Endothelial cell (in vitro differentiated cells): ENCODE measurements at places on chromosomes 16 and 17. TPM values are rescaled to one million over a fixed set of nuclear protein-coding genes. Genes with fewer than 3 reads are reported as not detected.

Gene HSD3B7
- total RNA-seq, result 5.3 TPM

Gene BCO1
- not detected for total RNA-seq

Gene ST6GALNAC1
- total RNA-seq, result 0.77 TPM

Gene ZSCAN10
- 50.7 TPM for total RNA-seq

Gene CCDC92B
- 1.9 TPM for total RNA-seq

Gene TMED6
- 1.2 TPM for total RNA-seq

DNA sequence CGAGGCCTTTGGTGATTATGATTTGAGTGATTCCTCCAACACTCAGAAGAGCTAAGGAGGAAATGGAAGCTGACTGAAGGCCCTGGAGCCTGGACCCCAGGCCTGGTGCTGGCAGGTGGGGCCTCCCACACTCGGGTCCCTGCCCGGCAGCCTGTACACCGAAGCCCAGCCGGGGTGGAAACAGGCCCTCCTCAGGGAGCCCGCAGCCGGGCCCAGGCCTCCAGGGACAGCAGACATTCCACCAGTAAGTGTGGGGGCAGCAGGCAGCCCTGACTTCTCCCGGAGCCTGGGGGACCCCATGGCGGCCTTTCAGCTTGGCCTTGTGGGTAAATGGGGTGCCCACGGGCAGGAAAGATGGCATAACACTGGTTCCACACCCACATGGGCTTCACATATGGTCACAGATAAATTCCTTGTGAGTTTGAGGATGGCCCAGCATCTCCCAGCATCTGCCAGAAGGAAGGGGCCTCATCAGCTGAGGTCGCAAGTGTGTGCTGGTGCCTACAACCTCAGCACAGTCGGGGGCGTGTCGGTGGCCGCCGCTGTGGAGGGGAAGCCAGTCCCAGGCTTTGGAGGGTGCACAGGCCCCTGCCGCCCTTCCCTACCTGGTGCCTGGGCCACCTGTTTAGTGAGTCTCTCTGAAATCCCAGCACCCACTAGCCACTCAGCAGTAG is 29.2 kb upstream of the SLC38A10 start:
- no peaks in the 10 kb centered on the region for H3K36me3 ChIP-seq
- H3K27me3 ChIP-seq, result peaks cover 5% of the 10 kb centered on the region
- no peak overlapping the region for H3K27ac ChIP-seq
- DNase-seq, result no peak
- H3K4me1 ChIP-seq, result no peaks in the 10 kb centered on the region

- H3K4me3 ChIP-seq, result no peak overlapping the region
- H3K36me3 ChIP-seq, result no peaks in the 10 kb centered on the region
- peaks cover 6% of the 10 kb centered on the region for H3K4me1 ChIP-seq
- no peak overlapping the region for H3K27ac ChIP-seq
Measured at GRCh38 chr16:69600202-69600601, 34.4 kb downstream of the NFAT5 start.

DNA sequence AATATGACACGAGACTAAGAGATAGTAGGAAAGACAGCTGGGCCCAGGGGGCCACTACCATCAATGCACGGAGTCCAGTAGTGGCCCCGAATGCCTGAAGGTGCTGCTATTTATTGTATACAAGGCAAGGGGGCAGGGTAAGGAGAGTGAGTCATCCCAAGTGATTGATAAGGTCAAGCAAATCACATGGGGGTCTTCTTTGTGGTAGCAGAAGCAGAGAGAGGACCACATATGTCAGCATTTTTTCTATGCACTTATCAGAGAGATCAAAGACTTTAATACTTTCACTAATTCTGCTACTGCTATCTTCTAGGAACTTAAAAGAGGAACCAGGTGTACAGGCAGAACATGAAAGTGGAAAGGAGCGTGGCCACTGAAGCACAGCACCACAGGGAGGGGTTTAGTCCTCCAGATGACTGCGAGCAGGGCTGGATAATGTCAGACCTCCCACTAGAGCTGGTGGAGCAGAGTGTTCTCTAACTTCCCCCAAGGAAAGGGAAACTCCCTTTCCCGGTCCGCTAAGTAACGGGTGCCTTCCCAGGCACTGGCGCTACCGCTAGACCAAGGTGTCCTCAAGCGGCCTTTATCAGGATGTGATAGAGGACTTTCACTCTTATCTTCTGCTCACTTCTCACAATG is 26.4 kb upstream of the ARL4D start:
- peaks cover 28% of the 10 kb centered on the region for H3K4me1 ChIP-seq
- peaks cover 5% of the 10 kb centered on the region for H3K36me3 ChIP-seq
- no peak overlapping the region for H3K4me3 ChIP-seq
- DNase-seq, result no peak
- H3K27me3 ChIP-seq, result peaks cover 10% of the 10 kb centered on the region

- no peak overlapping the region for H3K4me3 ChIP-seq
- H3K36me3 ChIP-seq, result peaks cover 40% of the 10 kb centered on the region
- no peaks in the 10 kb centered on the region for H3K27me3 ChIP-seq
Measured at GRCh38 chr17:4104506-4104905, 38.3 kb downstream of the ZZEF1 start.

- no peaks in the 10 kb centered on the region for H3K36me3 ChIP-seq
- no peak overlapping the region for H3K4me3 ChIP-seq
- no peaks in the 10 kb centered on the region for H3K4me1 ChIP-seq
- H3K27me3 ChIP-seq, result peaks cover 4% of the 10 kb centered on the region
Measured at GRCh38 chr17:17554266-17554665, 37.2 kb downstream of the PEMT start.

DNA sequence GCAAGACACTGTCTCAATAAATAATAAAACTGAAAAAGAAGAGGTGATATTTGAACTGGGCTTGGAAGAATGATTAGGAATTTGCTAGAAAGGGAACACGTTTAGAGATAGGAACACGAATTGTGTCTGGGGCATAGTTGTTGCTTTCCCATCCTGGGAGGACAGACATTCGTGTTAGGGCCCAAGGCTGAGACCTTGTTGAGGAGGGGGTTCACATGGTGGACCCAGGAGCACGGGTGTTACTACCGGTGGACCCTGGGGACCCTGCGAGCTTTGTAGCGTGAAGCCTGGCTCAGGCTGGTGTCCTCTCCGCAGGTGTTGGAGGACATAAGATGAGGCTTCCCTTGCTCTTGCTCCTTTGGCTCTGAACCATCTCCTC is 1.2 kb downstream of the ACSF3 start:
- peaks cover 11% of the 10 kb centered on the region for H3K4me1 ChIP-seq
- H3K36me3 ChIP-seq, result peaks cover 7% of the 10 kb centered on the region

DNA sequence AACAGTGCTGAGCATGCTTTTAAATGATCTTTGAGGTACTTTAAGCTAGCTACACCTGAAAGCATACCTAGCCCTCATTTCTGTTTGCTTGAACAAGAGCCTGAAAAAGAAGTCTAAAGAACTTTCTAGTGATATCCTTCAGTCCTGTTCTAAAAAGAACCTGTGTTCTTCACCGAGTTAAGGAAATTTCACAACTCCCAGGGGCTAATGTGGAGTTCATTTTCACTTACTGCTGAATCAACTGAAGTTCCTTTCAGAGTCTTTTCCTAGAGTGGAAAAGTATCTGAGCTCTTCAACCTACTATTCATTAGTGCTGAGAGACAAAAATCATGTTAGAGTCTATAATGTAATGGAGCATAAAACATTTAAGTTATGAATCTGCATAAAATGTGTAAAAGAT is 66.9 kb downstream of the CHD9 start:
- no peak for DNase-seq
- H3K36me3 ChIP-seq, result peaks cover 4% of the 10 kb centered on the region
- no peaks in the 10 kb centered on the region for H3K4me1 ChIP-seq
- H3K27ac ChIP-seq, result no peak overlapping the region
- H3K27me3 ChIP-seq, result peaks cover 2% of the 10 kb centered on the region

DNA sequence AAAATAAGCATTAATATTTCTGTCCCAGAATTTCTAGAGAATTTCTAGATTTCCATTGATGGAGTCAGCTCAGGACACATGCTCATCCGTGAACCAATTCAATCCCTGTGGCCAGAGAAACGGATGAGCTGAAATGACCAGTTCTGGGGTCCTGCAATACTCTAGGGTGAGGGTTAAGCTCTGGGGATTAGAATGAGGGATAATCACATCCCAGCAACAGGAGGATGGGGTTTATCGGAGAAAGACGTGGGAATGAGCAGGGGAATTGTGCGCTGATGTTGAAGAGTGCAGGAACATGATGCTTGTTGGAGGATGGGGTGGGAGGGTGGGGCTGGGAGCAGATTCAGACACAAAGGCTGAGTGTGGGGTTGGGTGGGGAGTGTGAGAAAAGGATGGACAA is 64.1 kb downstream of the SLC5A11 start:
- no peak overlapping the region for H3K27ac ChIP-seq
- peaks cover 4% of the 10 kb centered on the region for H3K27me3 ChIP-seq
- H3K36me3 ChIP-seq, result no peaks in the 10 kb centered on the region
- H3K4me1 ChIP-seq, result no peaks in the 10 kb centered on the region

GRCh38 chr16:23222929-23223328 is 40.4 kb downstream of the SCNN1G start:
- no peak overlapping the region for H3K4me3 ChIP-seq
- H3K27ac ChIP-seq, result no peak overlapping the region
- H3K27me3 ChIP-seq, result no peaks in the 10 kb centered on the region
- no peaks in the 10 kb centered on the region for H3K36me3 ChIP-seq
- DNase-seq, result no peak

DNA sequence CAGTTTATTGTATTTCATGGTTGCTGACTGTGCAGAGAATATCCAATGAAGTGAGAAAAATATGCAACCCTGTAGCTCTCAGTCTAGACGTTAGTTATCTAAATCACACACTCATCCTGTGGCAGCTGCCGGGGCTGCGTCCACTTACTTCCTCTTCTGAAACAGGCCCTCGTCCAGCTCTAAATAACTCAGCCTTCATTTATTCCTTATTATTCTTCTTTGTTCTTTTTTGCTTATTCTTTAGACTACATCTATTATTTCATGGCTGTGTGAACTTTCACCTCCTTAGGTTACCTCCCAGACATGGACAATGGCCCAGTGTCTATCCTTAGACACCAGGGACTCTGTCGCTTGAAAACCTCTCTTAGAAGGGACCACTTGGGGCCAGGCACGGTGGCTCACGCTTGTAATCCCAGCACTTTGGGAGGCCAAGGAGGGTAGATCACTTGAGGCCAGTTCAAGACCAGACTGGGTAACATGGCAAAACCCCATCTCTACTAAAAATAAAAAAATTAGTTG is 3.4 kb upstream of the THUMPD1 start:
- peaks cover 5% of the 10 kb centered on the region for H3K36me3 ChIP-seq
- DNase-seq, result no peak
- H3K4me3 ChIP-seq, result no peak overlapping the region
- peaks cover 13% of the 10 kb centered on the region for H3K4me1 ChIP-seq
- peak overlapping the region; percentile 87 for H3K27ac ChIP-seq

DNA sequence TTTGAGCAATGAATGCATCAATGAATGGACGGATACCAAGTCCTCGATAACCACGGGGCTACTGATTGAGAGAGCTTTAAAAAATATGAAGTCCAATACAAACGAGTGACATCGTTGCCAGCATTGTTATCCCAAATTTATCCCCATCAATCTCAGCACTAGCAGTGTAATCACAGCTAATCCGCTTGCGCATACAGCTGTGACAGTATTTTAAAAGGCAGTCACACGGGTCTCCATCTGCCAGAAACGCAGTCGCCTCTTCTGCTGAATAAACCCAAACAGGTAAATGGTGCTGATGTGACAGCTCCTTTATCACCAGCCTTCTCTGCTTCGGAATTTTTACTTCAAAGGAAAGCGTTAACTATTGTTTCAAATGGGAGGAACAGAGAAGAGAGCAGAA is 311.1 kb downstream of the XYLT1 start:
- H3K27ac ChIP-seq, result no peak overlapping the region
- H3K4me3 ChIP-seq, result no peak overlapping the region
- H3K27me3 ChIP-seq, result no peaks in the 10 kb centered on the region
- DNase-seq, result no peak
- H3K36me3 ChIP-seq, result peaks cover 3% of the 10 kb centered on the region

GRCh38 chr16:89534252-89534756 is 26.1 kb downstream of the SPG7 start:
- DNase-seq, result peak; percentile 16
- H3K4me3 ChIP-seq, result peak overlapping the region; percentile 35
- H3K27me3 ChIP-seq, result peaks cover 6% of the 10 kb centered on the region
- H3K27ac ChIP-seq, result peak overlapping the region; percentile 86

- H3K4me3 ChIP-seq, result no peak overlapping the region
- DNase-seq, result no peak
Measured at GRCh38 chr17:3834811-3835210, 11.2 kb downstream of the NCBP3 start.

DNA sequence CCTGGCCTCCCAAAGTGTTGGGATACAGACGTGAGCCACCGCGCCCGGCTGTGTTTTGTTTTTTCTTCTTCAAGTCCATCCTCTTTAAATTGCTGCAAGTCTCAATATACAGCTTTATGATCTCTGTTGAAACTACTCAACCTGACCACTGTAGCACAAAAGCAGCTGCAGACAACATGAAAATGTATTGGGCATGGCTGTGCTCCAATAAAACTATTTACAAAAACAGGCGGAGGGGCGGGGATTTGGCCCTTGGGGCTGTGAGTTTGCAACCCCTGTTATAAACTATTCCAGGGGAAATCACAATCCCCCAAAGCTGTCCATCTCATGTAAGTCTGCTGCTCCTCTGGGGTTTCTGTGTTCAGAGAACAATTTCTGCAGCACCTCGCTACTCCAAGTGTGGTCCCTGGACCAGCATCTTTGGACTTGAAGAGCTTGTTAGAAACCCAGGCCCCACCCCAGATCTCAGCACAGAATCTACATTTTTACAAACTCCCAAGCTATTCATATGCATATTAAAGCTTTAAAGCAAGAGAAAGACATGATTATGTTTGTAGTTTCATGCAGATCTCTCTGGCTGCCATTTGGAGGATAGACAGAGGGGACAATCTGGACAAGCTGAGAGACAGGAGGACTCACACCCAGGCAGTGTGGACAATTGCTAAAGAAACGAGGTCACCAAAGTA is 33.6 kb downstream of the TEKT5 start:
- no peak for DNase-seq
- no peak overlapping the region for H3K4me3 ChIP-seq
- H3K27me3 ChIP-seq, result peaks cover 4% of the 10 kb centered on the region
- H3K36me3 ChIP-seq, result no peaks in the 10 kb centered on the region
- no peaks in the 10 kb centered on the region for H3K4me1 ChIP-seq
- H3K27ac ChIP-seq, result no peak overlapping the region

DNA sequence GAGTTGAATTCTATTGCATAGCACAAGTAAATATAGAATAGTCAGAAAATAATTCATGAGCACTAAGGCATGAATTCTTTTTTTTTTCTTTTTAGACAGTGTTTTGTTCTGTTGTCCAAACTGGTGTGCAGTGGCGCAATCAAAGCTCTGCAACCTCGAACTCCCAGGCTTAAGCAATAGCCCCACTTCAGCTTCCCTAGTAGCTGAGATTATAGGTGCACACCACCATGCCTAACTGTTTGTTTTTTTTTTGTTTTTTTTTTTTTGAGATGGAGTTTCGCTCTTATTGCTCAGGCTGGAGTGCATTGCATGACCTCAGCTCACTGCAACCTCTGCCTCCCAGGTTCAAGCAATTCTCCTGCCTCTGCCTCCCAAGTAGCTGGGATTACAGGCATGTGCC is 16.6 kb downstream of the TUBD1 start:
- no peak overlapping the region for H3K4me3 ChIP-seq
- no peaks in the 10 kb centered on the region for H3K27me3 ChIP-seq
- no peak overlapping the region for H3K27ac ChIP-seq
- DNase-seq, result no peak

GRCh38 chr17:5820721-5821456 is 236.6 kb upstream of the NLRP1 start:
- no peak overlapping the region for H3K27ac ChIP-seq
- DNase-seq, result no peak
- H3K4me3 ChIP-seq, result no peak overlapping the region
